ENCODE measurements at places on chromosomes 2 and 18.

GRCh38 chr2:156309167-156309566, 23.4 kb downstream of the NR4A2 start:
- DNase-seq = no peak

DNA sequence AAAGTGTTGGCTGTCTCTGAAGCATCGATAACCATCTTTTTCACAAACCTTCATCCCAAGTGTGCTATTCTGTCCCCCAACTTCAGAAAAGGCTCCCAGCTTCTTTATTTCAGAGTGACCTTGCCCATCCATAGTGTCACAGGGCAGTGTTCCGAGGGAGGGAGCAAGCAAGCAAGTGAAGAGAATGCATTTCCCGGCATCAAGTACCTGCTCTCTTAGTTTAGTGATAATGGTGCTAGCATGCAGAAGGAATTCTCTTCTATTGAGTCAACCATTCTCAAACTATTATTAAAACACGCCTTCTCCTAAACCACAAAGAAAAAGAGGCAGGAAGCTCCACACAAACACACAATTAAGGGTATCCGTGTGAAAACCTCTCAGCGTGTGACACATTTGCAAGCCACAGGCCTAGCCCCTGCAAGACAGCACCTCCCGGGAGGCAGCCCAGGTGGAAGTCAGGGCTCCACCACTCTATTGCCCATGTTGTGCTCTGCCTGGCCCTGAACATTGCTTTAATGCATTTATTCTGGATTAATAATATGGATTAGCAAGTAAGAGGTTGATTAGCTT, 504.9 kb downstream of the GALR1 start:
- DNase-seq = no peak

DNA sequence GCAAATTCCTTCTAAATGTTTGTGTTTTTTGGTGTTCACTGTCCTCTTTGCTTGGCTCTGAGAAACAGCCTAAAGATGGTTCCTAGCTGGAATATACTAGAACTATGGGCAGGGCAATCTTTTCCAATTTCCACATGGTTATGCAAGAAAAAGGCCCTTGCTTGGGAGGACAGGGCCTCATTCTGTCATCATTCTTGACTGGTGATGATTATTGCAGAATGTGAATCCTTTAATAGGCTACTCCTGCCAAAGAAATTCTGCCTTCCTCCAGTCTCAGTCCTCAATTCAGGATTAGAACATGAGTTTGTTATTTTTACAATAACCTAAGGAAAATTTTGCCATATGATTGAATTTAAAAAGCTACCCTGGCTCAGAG, 218.7 kb downstream of the HNMT start:
- no peak for DNase-seq

DNA sequence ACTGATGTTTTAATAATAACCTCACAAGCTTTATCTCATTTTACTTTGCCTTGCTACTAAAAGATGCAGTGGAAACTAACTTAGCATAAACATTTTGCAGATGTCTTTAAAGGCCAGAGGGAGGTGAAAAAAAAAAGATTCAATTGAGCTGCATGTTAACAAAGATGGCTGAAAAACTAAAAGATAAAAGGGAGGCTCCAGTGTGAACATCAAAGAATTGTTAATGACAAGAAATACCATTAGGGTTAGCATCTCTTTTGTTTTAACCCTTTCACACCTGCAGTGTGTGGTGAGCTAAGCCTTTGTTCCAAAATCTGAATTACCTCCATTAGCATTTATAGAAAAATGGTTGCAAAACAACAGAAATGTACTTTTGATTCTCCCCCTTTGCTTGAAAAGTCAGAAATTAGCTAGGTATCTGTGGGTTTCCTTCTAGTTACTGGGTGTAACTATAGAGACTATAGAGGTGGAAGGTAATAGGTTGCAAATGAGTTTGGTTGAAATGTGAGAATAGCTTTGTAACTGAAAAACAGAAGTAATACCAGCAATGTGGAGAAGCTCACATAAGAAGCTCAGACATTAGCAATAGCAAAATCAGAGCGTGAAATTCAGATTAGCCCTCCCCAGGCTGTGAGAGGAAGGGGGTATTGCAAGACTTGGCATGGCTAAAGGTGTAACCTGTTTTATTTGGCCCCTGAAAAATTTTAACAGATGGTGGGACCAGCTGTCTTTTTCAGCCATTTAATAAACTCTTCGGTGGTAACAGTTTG, 34.8 kb upstream of the SP5 start:
- DNase-seq = no peak

DNA sequence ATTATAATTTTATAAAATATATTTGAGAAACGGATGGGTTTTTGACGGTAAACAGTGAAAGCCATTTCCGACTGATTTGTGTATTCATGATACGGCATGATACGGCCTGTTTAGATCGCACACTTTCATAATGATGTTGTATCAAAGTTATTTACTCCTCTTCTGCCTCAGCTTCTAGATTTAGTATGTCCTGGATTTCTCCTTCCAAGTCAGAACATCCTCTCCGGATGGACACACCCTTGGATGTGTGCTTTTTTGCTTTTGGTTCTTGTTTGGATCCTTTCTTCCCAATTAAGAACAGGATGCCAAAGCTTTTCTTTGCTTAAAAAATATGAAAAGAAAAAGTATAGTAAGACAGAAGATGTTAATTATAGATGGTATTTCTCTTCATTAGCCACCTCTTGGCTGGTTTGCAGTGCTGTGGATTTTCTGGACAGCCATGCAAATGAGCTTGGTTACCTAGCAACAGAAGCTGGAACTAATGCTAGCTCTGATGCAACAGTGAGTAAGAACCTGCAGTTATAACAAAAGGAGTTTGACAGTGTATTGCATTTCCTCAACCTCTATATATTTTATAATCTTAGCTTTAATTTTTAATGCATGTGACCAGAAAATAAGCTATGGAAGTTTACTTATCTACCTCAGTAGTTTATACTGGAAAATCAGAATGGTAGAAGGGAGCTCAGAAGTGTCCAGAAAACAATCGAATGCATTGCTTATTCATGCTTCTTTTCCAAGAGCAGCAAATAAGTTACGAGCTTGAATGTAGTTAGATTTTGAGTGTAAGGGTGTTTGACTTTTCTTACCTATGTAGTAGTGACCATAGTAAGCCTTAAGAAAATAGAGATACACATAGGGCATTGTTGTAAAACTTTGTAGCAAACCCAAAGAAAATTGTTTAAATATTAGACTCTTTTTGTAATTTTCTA, 27.9 kb downstream of the RMND5A start:
- DNase-seq = peak; percentile 41

GRCh38 chr2:201643216-201643890, at the start of gene TMEM237:
Gene TMEM237, minus strand, starts transcription at chr2:201643503. Its CDS starts 103 bp downstream, at chr2:201643400.
- DNase-seq = no peak

DNA sequence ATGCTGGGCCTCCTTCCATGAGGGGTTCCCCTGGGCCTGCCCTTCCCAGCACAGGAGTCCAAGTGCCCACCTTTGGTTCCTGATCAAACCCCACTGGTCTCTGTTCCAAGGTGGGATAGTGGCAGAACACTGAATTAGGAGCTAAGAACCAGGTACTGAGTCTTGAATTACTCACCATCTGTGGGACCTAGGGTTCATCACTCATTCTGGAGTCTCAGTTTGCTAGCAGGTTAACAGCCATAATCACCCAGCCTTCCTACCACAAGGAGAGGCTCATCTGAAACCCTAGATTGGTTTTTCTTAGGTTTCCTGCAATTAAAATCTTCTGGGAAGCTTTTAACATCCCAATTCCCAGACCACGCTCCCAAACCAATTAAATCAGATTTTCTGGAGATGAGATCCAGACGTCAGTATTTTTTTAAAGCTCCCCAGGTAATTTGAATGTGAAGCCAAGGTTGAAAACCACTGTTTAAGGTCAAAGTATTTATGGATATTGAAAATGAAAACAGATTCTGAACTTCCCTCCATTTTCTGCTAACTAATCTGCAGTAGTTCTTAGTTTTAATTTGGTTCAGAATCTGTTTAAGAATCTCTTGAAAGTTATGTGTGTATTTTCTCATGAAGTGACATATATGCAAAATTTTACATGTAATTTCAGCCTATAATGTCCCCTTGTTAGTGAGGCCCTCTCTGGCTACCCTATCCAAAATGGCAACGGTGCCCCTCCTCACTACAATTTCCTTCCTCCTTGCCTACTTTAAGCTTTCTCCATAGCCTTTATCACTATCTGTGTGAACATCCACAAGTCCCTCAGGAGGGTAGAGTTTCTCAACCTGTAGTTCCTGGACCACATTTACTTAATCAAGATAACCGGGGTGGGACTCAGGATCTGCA, 166.5 kb upstream of the CXCR4 start:
- DNase-seq = no peak

GRCh38 chr2:110853516-110853915, 121.1 kb downstream of the ACOXL start:
- DNase-seq = peak; percentile 62

DNA sequence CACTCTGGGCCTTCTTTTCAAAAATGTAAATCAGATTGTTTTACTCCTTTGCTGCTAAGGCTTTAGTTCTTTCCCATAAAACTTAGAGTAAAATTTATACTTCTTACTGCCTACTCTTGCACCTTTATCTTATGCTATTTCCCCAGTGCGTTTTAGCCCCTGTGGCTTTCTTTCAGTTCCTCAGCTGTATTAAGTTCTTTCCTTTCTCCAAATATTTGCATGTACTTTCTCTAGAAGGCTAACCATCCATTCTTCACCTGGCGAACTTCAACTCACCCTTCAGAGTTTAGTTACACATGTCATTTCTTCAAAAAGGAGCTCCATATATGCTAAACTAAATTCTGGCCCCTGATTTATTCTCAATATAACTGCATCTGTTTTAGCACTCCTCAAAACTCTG, 160.7 kb downstream of the FSHR start:
- DNase-seq = no peak

DNA sequence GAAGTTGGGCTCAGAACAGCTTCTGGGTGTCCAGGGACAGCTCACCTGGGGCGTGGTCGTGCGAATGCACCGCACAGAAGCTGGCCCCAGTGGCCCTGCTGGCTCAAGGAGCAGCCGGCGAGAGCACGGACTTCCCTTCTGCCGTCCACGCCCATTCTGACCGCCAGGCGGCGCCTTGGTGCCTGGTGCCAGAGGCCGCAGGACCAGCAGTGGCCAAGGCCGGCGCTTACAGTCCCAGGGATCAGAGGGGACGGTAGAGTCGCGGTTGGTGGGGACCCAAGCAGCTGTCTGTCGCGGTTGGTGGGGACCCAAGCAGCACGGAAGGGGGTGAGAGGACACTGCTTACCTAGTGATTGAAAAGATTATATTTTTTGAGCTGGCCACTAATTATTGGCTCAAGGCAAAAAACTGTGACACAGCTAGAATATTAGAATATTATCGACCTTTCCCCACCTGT, 25.7 kb downstream of the NPPC start:
- DNase-seq = peak; percentile 77

DNA sequence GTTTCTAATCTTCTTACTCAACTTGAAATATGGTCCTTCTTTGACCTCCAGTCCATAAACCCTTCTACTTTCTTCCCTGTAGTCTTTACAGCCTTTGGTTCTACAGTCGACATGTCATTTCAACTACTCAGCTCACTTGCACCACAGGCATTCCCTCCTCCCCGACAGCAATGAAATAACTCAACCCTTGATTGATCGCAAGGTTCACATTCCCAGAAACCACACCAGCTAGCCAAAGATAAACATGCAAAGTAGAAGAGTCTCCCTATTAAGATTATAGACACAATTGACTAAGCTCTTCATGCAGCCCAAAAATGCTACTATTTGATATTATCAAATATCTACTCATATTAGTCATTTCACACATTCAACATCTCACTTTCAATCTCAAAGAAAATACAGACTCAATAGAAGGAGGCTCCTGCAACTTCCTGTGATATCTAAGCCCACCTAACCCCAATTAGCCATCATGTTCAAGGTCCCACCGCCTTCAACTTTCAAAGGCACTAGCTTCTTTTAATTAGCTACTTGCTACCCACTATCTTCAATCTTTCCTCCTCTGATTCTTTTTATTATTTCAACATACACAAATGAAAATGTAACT, 50.8 kb downstream of the RTTN start:
- DNase-seq = no peak

DNA sequence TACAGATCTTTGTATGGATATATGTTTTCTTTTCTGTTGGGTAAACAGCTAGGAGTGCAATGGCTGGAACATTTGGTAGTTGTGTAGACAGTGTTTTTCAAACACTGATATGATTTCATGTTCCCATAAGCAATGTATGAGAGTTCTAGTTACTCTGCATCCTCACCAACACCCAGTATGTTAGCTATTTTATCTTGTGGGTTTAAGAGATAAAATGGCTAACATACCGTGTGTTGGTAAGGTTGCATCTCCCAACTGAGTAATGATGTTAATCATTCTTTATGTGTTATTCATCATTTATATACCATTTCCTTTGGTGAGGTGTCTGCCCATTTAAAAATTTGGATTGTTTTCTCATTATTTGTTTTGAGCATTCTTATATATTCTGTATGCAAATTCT, 65.7 kb downstream of the LYPD6B start:
- no peak for DNase-seq

- no peak for DNase-seq
These were observed 38.5 kb upstream of the SNED1 start for GRCh38 chr2:240959941-240960308.

GRCh38 chr2:222333397-222333796, 34.6 kb upstream of the PAX3 start:
- no peak for DNase-seq

DNA sequence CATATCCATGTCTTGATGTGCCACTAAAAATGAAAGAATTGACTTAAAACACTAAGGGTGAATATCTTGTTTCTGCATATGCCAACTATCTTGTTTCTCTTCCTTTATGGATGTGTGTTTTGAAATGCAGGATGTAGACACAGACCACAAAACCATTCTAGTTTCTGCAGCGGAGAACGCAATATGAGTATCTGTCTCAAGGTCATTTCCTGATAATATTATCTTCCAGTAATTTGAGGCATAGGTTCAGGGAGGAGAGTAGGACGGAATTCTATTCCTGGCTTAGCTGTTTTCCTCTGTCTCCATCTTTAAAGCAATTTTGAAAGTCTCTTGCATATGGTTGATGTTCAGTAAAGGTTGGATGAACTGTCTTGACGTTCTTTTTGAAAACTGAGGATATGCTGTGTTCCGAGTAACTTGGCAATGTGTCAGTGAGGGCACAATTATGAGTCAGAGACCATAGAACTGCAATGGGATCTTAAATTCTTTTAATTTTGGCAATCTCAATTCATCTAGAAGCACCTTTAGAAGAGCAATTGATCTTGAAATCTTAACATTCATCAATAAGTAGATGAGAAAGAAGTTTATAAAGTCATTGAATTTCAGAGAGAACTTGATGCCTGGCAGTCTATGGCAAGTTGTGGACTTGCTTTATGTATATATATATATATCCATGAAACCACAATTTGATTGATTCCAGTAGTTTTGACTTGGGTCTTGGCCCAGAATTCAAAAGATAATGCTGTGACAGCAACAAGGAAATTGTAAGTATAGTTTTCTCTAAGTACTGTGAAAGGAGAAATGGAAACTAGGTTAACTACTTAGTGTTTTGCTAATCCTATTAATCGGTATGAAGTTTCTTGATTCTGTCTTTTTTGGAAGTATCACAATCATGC, 24.8 kb downstream of the RAB27B start:
- no peak for DNase-seq

- DNase-seq = no peak
These were observed 2.3 kb downstream of the NEUROD1 start for GRCh38 chr2:181677912-181678586.
